EL (cell line): ENCODE measurements at places on chromosomes 3 and 15.
A peak's percentile ranks its signal among the peaks of the same experiment; 100 is the strongest.

DNA sequence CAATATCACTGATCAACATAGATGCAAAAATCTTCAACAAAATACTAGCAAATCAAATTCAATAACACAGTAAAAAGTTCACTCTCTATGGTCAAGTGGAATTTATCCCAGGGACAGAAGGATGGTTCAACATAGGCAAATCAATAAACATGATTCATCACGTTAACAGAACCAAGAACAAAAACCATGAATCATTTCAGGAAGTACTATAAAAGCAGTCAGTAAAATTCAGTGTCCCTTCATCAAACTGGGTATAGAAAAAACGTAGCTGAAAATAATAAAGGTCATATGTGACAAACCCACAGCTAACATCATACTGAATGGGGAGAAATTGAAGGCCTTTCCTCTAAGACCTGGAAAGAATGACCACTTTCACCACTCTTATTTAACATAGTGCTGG lies 172.1 kb downstream of the POLR2M start:
- DNase-seq, result peak; percentile 57

DNA sequence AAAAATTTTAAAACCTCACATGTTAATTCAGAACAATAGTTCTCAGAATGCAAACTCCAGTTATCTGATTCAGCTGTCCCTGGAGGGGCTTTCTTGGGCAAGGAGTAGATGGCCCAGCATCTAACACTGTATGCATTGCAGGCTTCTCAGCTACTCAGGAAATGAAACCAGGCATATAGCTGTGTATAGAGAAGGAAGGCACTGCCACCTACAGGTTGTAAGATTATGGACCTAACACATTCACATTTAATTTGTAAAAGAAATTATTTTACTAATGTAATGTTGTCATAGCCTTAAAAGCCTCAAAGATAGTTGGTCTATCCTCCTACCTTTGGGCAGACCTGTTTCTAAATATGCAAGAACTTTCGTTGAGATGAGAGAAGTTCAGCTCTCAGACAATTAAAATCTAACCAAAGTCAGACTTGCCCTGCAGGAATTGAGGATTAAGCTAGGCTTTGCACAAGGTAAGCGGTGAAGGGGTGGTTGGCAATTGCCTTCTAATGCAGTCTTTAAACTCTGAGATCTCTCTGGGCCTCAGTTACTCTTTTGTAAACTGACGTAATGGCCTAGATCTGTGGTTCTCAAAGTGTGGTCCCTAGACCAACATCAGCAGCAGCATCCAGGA lies 132.8 kb upstream of the SLC24A5 start:
- DNase-seq, result peak; percentile 49

GRCh38 chr3:183022936-183023516 lies 42.7 kb upstream of the DCUN1D1 start:
- DNase-seq, result no peak

DNA sequence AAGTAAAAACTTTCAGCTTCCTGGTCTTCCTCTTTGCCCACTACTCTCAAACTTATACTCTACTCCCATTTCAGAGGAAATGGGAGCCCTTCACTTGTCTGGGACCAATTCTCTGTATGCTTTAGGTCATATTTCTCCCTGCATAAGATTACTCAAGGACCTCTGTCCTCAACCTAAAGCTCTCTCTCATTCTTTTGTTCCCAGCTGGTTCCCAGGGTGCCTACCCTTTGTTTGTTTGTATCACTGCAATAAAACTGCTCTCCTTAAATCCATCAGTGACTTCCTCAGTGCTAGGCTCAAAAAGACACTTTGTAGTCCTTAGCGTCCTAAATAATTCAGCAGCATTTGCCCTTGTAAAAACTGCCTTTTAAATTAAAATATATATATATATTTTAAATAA lies 2.9 kb downstream of the NGRN start:
- no peak for DNase-seq

DNA sequence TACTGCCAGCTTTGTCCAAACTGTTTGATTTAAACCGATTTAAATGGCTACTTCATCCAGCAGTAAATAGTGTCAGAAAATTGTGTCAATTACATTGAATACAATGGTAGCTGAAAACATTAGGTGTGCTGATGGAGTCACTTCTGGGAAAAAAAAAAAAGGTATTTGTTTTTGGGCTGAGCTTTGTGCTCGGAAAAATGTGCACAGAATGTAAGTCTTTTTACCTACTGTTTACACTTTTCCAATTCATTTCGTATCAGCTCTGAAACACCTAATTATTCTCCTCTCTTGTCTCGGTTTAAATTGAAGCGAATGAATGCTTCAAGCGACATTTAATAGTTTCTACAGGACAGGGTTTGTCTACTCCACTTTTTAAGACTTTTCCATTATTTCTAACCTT lies 1078.4 kb downstream of the ROBO1 start:
- DNase-seq, result no peak

GRCh38 chr15:85771781-85772445 lies 22.8 kb downstream of the KLHL25 start:
- no peak for DNase-seq

- DNase-seq, result peak; percentile 93
Measured at GRCh38 chr15:87267798-87268197, 988.7 kb downstream of the NTRK3 start.

GRCh38 chr3:107076946-107077345 lies 300.3 kb upstream of the CCDC54 start:
- DNase-seq, result no peak

GRCh38 chr3:36380221-36381031 lies at the start of gene STAC:
Gene STAC (plus strand): TSS chr3:36380504. CDS start chr3:36380644, 140 bp downstream.
- peak; percentile 66 for DNase-seq

GRCh38 chr3:62133015-62133414 lies 240.3 kb downstream of the FEZF2 start:
- no peak for DNase-seq
